ENCODE measurements at places on chromosomes 12 and 14.
A peak's percentile ranks its signal among the peaks of the same experiment; 100 is the strongest.

DNA sequence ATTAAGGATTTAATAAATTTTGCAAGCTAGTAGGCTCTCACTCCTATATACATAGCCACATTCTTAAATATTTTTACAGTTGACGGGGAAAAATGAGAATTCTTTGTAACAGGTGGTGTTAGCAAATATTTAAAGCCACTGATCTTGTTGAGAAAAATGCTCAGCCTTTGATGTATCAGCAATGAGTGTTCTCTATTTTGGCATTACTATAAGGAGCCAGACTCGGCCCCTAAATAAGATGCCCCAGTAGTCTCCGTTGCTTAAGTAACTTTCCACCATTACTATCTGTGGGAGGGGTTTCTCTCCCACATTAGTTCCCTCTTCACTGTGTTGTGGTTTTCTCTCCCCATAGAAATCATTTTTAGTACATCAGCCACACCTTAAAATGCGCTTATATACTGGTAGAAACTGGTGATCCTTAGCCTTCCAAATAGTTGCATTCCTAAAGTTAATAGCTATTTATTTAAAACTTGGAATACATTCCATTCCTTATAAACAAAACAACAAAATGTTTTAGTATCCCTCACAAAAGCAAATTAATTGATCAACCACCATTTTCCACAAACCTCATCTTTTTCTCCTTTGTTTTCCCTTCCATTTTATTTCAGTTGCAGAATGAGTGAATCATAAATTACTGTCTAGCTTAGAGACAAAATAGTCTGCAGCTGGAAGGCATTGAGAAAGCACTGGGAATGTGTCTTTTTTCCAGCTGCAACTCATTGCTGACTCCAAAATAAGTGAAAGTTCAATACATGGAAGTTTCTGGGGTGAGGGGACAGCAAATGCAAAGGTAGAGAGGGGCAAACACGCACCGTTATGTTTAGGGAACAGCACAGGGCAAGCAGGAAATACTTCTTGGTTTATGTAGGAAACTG, 84.7 kb upstream of the FERMT2 start:
- no peak for DNase-seq

DNA sequence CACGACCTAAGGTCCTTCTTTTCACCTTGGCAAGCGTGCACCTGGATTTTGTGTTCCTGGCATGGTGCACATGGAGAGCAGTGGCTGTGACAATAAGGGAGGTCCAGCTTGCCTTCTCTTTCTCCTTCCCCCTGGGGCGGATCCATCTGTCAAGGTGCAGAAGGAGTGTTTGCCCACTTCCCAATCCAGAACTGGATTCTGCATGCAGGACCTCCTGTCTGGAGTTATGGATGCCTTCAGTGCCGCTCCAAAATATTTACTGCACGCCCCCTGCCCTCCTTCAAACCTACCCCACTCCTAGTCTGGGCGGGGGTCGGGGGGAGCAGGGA, 192.7 kb downstream of the DPF3 start:
- no peak for DNase-seq

DNA sequence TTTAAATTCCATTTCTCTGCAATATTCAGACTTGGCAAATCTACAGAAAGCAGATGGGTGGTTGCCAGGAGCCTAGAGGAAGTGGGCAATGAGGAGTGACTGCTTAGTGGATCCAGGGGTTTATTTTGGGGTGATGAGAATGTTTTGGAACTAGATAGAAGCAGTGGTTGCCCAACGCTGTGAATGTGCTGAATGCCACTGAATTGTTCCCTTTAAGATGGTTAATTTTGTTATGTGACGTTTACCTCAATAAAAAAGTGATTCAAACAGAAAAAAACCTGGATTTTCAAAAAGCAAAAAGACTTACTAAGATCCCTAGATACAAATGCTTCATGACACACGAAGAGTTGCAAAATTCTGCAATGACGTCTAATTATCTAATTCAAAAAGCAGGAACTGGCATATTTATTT, 34.2 kb downstream of the DAO start:
- DNase-seq: no peak

- DNase-seq: peak; percentile 13
Observed at GRCh38 chr14:35818346-35819115, 7.6 kb upstream of the BRMS1L start.

DNA sequence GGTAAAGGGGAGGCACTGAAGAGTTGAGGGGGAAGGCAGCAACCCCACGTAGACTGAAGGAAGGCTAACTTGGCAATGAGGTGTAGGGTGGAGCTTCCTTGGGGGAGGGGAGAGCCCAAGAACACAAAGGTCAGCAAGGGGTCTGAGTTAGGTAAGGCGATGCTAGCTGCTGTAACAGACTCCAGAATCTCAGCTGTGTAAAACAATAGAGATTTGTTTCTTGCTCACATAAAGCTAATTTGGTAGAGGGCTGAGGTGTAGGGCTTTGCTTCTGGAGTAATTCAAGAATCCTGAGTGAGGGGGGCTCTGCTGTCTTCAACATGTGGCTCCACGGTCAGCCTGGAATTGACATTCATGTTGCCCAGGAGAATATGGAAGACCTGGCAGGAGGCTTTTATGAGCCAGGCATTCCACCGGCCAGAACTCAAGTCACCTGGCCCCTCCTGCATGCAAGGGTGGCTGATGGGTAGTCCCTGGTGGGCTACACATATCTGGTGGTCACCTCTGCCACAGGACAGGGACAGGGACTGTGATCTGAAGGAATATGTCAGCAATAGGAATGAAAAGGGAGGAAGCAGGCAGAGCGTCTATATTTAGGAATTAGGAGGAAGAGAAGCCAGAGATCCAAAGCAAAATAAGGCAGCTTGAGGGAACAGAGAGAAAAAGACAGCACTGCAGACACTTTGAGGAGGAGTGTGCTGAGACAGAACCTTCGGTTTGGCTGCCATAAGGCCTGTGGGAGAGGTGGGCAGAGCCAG, 153.7 kb downstream of the ZFP36L1 start:
- DNase-seq: no peak

GRCh38 chr14:35369701-35370191, 34.8 kb downstream of the NFKBIA start:
- DNase-seq: no peak

- DNase-seq: no peak
Observed at GRCh38 chr14:50944647-50945413, 547 bp upstream of the PYGL start.

Measured in effector memory CD8-positive, alpha-beta T cell (primary cell).